Hindlimb muscle (tissue), 1 donor: ENCODE measurements at places on chromosomes 13 and 19.

- no peak for DNase-seq
Observed at GRCh38 chr19:14414926-14415690, 4.0 kb downstream of the DDX39A start.

GRCh38 chr13:97880311-97880675 is 73.2 kb upstream of the IPO5 start:
- no peak for DNase-seq

GRCh38 chr19:48443731-48444128 is 2.1 kb upstream of the GRWD1 start:
- no peak for DNase-seq

DNA sequence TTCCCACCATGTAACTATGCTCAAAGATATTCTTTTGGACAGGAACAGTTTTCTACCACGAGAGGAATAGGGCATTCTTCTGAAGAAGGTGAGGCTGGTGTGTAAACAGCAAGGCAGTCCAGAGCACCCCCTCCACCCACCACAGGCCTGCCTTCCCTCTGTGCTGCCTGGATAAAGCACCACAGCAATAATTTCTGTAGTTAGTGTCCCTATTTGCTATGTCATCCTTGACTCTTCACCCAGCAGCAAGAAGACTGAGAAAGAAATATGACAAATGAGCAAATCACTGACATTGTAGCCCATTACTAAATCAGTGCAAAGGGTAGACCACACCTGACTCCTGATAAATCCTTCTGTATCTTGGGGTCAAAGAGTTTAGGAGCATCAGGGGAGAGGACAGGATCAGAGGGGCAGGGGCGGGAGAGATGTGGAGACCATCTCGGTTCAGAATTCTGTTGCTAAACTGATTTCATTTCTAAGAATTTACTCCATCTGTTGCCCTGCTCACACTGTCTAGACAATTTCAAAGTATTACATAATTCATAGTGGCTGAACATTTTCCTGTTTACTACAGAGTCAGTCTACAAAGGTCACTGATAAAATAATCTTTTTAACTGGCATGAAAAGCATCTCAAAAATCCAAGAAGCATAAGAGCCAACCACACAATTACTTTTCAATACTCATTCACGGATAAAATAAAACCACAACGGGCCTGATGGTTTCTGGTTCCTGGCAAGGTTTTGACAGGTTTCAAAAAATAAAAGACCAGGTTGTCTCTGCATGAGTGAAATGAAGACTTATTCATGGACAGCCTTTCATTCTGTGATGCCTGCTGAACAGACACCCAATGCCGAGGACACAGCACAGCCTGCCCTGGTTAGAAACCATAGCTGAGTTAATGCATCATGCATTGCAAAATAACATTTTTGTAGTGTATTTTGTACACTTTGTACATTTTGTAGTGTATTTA is 88.4 kb upstream of the IRS2 start:
- DNase-seq = no peak

DNA sequence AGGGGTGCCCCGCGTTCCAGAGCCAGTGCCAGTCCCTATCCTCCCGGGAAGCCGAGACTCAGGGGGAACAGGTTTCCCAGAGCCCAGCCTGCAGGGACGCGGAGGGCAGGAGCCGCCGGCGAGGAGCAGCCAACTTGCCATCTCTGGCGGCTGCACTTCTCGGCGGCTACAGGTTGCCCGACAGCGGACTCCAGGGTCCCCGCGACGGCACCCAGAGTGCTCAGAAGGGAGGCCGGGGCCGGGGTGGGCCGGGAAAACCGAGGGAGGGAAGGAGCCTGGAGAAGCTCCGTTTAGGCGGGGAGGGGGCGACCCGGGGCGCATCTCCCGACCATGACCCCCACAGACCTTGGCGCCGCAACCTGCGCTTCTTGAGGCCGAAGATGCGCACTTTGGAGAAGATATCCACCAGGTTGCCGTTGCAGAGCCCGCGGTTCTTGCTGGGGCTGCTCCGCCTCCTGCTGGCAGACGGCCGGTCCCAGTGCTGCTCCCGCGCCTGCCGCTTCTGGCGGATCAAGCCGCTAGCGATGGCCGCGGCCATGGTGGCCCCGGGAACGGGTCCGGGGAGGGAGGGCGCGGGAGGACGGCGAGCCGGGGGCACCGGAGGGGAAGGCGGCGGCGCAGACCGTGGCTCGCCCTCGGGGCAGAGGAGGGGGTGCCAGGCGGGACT is 463.8 kb downstream of the ITGBL1 start:
- DNase-seq = peak; percentile 19

DNA sequence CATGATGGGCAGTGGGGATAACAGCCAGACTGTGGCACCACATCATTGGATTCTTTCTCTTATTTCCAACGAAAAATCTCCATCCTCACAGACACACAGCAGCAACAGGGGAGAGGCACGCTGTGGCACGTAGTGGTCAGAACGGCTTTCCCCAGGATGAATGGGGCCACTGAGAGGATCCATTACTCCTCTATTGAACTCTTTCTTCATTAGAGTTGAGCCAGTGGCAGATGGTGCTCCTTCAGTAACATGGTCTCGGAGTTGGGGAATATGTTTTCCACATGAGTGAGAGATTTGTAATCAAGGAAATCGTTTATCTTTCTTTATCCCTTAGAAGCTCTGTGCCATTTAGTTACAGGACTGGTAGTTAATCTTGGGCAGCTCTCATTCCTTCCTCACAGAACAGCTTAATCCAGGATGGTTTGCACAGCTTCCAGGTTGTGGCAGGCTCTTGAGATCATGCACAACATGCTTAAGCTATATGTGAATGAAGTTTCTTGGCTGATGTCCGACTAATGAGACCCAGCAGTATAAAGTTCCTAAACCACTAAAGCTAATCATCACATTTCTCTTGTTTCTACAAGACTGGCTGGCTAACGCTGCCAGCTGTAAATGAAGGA is 180.5 kb upstream of the SLC10A2 start:
- no peak for DNase-seq

DNA sequence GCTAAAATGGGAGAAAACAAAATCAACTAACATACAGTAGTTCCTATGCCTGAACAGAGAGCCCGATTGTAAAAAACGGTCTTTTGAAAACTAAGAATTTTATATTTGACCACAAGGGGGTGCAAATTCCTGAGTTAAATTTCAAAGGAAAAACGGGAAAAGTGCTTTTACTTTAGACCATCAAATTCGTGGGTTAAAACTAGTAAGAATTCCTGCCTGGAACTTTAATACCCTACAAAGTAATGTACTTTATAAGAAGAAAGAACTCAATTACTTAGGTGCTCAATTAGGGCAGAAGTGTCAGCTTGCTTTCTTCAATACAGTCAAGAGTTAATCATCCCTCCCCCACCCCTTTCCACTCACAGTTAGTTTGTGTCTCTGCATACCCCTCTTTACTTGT is 69.8 kb downstream of the KCNRG start:
- DNase-seq = peak; percentile 52

GRCh38 chr13:93951108-93951507 is 528.4 kb downstream of the DCT start:
- DNase-seq = no peak

GRCh38 chr19:1350867-1351266 is 32.8 kb upstream of the NDUFS7 start:
- no peak for DNase-seq

GRCh38 chr13:102863590-102863989 is 17.8 kb downstream of the ERCC5 start:
- no peak for DNase-seq

GRCh38 chr19:3807574-3808354 is 21.6 kb upstream of the MATK start:
- DNase-seq = no peak

GRCh38 chr13:78102121-78102677 is 183.6 kb upstream of the EDNRB start:
- peak; percentile 73 for DNase-seq

GRCh38 chr19:16417660-16418596 is 53.8 kb downstream of the EPS15L1 start:
- DNase-seq = peak; percentile 55

- DNase-seq = no peak
Observed at GRCh38 chr19:1985588-1986356, 29.7 kb downstream of the BTBD2 start.

DNA sequence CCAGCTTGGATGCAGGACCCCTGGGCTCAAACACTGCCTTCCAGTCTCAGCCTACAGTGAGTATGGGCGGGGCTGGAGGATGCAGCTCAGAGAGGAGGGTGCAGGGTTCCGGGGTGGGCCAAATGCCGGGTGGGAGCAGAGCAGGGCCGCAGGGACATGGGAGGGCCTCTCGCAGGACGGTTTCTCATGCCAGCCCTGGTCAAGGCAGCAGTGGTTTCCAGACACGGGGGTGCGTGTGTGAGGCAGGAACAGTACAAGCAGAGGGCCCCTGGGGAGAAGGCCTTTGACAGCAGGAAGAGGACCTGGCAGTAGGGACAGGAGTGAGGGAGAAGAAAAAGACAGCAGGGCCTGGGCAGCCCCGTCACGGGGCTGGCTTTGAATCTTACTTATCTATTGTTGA is 34.1 kb downstream of the CRTC1 start:
- no peak for DNase-seq
